ENCODE measurements at places on chromosomes 6 and 20.

DNA sequence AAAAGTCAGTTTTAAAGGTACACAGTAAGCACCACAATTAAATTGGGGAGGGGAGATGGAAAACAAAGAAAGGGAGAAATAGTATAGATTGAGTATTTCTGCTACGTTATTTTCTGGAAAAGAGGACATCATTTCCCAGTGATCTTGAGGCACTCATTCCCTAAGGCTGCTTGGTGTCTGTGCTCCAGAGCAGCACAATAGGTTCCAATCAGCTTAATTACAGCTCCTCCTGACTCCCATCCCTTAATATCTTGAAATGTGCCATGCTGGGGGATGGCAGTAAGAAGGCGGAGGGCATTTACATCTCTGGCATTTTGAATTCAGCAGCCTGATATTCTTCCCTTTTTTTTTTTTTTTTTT is 39.5 kb upstream of the BEND3 start:
- no peak for DNase-seq

DNA sequence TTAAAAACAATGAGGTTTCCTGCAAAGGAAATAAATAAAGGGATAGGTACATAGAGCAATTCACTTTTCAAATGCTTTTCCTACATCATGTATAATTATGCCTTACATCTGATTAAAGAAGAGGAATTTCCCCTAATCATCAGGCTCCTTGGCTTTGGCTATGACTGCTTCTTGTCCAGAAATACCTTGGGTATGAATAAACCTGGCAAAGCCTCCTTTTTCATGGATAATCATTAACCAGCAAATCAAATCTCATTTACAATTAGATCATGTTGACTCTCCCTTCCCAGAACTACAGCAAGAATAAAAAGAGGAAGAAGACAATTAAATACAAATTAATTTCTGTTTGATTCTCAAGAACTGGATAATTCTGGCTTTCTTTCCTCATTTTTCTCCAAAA is 58.0 kb upstream of the CD2AP start:
- DNase-seq = no peak

DNA sequence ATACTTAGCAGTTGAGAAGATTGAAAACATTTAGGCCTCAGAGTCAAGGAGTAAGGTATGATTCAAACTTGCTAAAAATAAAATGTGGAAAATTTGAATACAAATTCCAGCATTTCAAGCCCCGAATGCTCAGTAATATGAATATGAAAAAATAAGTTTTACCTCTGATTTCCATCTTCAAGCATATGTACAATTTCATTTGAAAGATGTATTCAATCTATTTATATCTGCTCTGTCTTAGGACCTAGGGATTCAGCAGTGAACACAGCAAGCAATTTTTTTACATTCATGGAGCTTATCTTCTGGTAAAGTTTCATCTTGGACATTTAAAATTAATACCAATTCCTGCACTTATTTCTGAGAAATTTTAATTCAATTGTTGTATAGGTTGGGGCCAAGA is 262.7 kb upstream of the FOXQ1 start:
- no peak for DNase-seq

- DNase-seq = no peak
Observed at GRCh38 chr20:19552221-19553180, 205.6 kb upstream of the RIN2 start.

DNA sequence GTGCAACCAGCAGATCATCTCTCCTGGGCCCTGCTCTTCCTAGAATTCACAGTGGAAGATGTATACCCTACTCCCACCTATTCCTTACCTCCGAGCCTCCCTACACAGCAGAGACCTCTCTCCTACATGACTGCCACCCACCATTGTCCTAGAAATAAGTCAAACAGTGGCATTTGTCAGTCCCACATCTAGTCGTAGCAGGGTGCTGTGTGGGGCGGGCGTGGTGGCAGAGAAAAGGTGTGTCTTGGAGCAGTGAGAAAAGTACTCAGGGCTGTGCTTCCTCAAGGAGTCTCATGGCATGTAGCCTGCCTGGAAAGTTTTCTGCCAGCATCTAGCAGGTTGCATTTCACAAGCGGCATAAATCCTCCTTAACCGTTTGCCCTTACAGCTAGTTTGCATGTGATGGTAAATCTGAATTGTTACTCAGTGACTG is 59.4 kb upstream of the PTGIS start:
- no peak for DNase-seq

GRCh38 chr20:33773412-33774089 is 37.6 kb upstream of the CHMP4B start:
- DNase-seq = no peak

DNA sequence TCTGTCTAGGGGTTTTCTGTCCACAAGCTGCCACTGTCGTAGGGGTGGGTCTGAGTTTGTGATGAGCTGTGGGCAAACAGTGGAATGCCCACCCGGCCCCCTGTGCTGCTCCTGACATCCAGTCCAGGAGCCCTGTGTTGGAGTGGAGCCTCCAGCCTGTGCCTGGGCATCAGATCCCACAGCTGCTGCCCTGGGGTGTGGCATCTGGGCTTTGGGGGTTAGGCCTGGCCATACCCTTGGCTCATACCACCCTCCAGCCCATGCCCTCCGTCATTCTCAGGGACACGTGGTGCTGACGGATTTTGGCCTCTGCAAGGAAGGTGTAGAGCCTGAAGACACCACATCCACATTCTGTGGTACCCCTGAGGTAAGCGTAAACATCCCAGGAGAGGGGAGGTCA is 12.9 kb downstream of the SGK2 start:
- no peak for DNase-seq

GRCh38 chr6:11085758-11086435 is 7.7 kb upstream of the SMIM13 start:
- DNase-seq = no peak

DNA sequence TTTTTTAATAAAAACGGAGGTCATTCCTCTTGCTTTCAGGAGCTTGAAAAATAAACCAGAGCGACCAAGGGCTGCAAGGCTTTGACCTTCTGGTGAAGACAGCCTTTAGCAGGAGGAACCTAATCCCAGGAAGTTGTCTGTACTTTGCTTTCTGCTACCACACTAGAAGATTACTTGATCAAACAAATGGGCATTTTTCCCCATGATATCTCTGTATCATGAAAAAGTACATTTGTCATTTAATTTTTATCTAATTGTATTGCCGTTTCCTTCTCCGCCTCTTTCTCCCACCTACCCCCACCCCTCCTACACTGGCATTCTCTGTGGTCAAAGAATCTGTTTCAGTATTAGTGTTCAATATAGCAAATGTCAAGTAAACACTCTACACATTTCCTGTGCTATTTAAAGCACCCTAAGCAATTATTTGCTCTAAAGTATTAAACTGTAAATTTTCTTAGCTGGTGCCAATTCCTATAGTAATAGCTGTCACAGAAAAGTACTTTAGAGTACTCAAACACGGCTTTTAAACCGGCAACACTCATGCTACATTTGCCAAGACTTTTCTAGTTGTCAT is 29.7 kb downstream of the ATXN1 start:
- DNase-seq = no peak

GRCh38 chr6:148041546-148041945 is 301.1 kb upstream of the SASH1 start:
- DNase-seq = no peak

GRCh38 chr6:3806169-3806922 is 42.8 kb upstream of the FAM50B start:
- DNase-seq = no peak

DNA sequence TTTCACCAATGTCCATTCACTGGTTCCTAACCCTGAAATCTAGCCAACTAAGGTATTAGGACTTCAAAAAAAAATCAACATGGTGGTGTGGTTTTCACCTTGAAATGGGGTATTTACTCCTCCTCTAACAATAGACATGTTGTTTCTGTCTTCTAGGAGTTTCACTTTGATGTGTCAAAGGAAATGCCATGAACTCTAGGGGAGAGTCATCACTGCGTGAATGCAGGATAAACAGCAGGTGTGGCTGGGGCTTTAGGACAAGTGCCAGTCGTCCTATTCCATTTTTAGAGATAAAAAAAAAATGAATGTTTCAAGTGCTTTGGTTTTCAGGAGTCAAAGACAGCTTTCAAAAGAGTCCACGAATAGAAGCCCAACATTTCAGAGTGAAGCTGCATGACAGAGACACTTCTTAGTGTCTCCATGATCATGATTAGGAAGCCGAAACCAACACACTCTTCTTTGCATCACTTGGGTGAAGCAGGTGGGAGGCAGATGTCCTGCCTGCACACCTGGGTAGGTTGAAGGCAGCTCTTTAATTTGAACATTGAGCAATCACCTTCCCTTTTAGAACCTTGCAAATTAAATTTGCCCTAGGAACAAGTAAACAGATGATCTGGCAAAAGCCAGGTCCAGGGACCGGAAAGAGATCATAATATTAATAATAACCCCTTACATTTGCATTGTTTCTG is 328.5 kb upstream of the PRDM1 start:
- DNase-seq = no peak

DNA sequence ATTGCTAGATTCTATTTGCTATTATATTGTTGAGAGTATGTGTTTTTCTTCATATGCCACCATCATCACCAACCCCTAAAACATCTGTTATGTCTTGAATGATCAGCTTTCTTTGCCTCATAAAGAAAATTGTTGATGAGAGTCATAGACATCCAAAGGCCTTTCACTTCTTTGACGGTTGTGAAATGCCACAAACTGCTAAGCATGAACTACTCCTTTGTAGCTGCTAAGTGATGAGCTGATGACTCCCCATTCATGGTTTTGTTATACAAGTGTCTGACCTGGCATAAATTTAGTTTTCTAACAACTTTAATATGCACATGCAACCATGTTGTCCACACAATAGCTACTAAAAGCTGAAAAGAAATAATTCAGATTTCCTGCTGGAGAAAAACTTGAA is 684 bp upstream of the MED23 start:
- DNase-seq = no peak

DNA sequence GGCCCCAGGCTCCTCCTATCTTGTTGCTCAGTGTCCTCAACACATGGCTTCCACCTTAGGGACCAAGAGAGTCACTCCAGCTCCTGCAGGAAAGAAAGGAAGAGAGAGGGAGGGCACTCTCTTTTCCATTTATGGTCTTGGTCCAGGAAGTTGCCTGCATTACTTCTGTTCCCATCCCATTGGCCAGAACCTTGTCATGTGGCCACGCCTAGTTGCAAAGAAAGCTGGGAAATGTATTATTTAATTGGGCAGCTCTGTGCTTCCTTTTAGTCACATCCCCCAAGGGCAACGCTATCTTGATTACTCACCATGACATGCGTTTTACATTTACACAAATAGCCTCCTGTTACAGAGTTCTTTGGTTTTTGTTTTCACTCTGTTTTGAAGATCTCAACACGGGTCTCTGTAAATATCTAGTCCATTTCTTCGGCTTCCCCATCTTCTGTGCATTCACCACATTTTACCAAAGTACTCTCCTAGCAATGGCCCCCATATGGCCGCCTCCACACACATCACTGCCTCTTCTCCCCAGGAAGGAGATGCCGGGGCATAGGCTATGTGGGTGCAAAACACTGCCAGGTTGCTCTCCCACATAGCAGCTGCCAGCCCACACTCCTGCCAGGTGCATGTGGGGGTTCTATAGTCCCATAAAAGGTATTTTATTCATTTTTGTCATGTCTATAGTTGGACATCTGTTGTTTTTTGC is 35.7 kb upstream of the ZMYND8 start:
- DNase-seq = peak; percentile 81

- no peak for DNase-seq
Observed at GRCh38 chr20:52410731-52411234, 219.2 kb upstream of the ZFP64 start.

- DNase-seq = no peak
Observed at GRCh38 chr6:6610031-6610591, 21.6 kb downstream of the LY86 start.

GRCh38 chr6:134882426-134883038 is 67.4 kb downstream of the ALDH8A1 start:
- DNase-seq = peak; percentile 44

- DNase-seq = peak; percentile 75
Observed at GRCh38 chr6:87723170-87724078, 21.4 kb upstream of the AKIRIN2 start.

- DNase-seq = no peak
Observed at GRCh38 chr20:35954907-35955251, 577 bp upstream of the SCAND1 start.

- DNase-seq = peak; percentile 28
Observed at GRCh38 chr6:132734694-132735236, 20.9 kb upstream of the VNN1 start.

DNA sequence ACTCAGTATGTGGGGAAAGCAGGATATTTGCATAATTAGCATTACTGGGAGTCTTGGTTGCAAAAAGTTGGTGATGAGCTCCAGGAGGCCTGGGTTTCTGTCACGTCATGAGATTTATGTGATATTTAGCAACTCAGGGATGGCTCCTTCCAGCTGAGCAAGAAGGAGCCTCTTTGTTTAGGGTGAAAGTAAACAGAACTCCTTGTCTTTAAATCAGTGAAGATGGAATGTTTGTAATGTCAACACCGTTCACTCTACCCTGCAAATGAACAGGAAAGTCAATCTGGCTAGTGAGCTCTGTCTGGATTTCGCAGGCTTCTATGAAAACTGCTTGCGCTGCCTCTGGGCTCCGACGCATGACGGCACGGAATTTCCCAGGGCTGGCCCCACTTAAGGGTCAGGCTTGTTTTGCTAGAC is 86.9 kb downstream of the PXDC1 start:
- DNase-seq = no peak

DNA sequence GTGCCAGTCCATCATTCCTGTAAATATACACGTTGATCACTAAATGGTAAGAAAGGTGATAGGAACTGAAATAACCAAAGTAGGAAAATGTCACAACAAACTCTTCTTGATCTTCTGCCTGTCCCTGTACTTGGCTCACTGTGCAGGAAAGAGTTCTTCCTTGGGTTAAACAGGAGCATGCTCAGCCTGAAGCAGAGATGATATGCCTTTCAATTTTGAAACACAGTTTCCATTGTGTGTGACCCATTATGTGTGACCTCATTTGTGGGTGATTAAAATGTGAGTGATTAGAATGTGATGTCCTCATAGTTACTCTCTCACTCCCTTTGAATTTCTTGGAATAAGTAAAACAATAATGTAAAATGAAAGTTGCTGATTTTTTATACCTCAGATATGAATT is 427.2 kb upstream of the AGPAT4 start:
- DNase-seq = no peak

DNA sequence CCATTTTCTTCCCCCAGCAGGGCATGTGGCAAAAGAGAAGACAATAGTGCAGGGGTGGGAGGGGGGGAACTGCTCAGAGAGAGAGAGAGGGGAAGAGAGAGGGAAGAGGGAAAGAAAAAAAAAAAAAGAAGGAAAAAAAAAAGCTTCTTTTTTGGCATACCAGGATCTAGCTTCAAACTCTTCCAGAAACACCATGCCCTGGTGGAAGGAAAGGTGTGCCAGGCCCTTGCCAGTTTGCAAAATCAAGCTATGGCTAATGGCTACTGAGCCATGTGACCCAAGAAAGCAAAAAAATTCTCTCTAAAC is 326 bp downstream of the ZMYND8 start:
- no peak for DNase-seq

GRCh38 chr6:145453376-145453775 is 281.9 kb downstream of the EPM2A start:
- peak; percentile 12 for DNase-seq

- no peak for DNase-seq
Observed at GRCh38 chr6:131673184-131673583, 28.0 kb downstream of the OR2A4 start.
